Non-pigmented ciliary epithelial cell (primary cell): ENCODE measurements at places on chromosomes 7 and 10.

GRCh38 chr10:79985481-79986072 lies 36.7 kb upstream of the SFTPD start:
- no peak for DNase-seq

GRCh38 chr10:24727786-24728185 lies 4.1 kb upstream of the ARHGAP21 start:
- DNase-seq: no peak

DNA sequence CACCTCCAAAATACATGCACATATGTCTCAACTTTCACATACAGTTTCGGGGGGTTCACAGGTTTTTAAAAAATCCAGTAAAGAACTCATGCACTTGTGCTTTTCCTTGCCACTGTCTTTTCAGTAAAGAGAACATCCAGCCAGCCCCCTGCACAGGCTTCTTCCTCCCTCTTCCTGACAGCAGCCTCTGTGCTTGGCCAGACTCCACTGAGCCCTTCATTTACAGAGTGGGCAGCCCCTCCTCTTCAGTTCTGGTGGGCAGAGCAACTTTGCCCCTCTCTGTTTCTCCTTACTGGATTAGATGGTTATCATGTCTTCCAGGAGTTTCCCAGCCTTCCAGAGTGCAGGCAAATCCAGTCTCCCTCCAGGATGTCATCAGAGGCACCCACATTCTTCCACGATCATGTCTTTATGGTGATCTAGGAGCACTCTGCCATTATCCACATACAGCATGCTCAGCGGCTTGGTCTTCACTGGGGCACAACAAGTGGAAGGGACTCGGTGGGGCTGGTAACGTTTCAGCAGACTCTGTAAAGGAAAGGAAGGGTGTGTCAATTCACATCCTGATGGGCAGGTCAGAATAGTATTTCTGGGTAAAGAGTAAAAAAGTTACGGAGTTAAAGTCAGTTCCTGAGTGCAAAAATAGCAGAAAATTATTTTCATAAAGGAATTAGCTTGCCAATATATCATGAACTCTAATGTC lies 8.8 kb downstream of the NODAL start:
- DNase-seq: no peak

- DNase-seq: no peak
These were observed 133.7 kb downstream of the PIP4K2A start for GRCh38 chr10:22580711-22581110.

- no peak for DNase-seq
These were observed 34.8 kb downstream of the CFAP43 start for GRCh38 chr10:104197364-104197763.

GRCh38 chr10:124533266-124533665 lies 71.6 kb downstream of the LHPP start:
- no peak for DNase-seq

- DNase-seq: no peak
These were observed 72.8 kb upstream of the ZNF722 start for GRCh38 chr7:63925626-63926460.

DNA sequence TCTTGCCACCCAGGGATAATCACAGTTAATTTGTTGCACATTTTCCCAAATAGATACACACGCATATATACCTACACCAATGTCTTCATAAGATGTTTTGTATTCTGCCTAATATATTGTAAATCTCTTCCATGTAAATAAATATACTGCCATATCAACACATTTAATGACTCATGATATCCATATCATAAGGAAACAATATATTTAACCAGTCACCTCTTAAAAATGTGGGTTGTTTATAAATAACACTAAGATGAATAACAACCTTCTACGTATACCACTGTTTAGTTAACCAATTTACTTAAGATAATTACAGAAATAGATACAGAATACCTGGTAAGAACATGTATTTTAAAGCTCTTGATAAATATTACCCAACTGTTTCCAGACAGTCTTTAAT lies 38.2 kb downstream of the ELAPOR2 start:
- no peak for DNase-seq

- DNase-seq: no peak
These were observed 27.4 kb downstream of the MAPK8 start for GRCh38 chr10:48333856-48334255.

DNA sequence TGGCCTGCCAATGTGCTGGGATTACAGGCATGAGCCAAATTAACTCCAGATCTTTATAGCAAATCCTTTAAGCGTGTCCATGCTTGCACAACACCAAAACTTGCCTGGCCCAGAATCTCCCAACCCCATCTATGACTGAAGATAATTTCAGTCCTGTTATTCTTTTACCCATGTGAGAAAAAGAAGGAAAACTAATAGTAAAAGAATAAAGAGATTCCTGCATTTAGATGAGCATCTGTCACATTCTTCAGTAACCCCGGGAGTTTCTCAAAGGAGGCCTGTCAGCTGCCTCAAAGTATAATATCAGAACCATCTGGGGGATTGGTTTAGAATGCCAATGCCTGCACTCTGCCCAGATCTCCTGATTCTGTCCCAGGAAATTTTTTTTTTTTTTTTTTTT lies 158.1 kb upstream of the KMT2E start:
- no peak for DNase-seq

GRCh38 chr10:132793871-132794849 lies 8.2 kb upstream of the NKX6-2 start:
- no peak for DNase-seq
